ENCODE measurements at places on chromosomes 2 and 18. TPM values are rescaled to one million over a fixed set of nuclear protein-coding genes. Genes with fewer than 3 reads are reported as not detected.

Gene CRYGC
- total RNA-seq, result not detected

DNA sequence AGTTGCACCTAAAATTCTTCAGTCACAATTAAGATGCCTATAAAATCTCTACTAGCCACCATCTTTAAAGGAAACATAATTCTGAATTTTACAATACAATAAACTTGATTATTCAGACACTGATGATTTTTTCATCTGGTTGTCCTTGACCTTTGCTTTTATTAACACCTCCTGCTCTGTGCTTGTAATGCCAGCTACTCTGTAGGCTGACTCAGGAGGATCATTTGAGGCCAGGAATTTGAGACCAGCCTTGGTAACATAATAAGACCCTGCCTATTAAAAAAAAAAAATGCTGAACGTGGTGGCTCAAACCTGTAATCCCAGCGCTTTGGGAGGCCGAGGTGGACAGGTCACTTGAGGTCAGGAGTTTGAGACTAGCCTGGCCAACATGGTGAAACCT, 38.3 kb downstream of the HAT1 start:
- DNase-seq, result no peak

Gene CAPN13
- total RNA-seq, result 61.9 TPM

Gene POLR1A
- total RNA-seq, result 22.8 TPM

Gene SMAD2
- total RNA-seq, result 158 TPM

Gene AQP12A
- 9.7 TPM for total RNA-seq

DNA sequence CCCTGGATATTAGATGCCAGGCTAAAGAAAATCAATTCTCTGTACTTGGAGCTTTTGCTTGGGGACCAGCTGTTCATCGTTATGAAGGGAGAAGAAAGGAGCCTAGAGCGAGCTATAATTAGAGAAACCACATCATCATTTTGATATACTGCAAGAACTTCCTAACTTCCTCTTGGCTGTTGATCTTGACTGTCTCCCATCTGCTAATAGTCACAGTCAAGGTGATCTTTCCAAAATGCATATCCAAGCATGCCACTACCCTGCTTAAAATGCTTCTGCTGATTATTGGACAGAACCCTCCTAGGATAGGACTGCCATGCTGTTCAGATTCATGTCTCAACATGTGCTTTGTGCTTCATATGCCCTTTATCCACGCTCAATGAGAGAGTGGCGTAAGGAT, 54.8 kb downstream of the RAPGEF4 start:
- no peak for DNase-seq

Data from mucosa of descending colon (tissue), 3 donors.